Placental pericyte (primary cell): ENCODE measurements at places on chromosomes 13 and 19. TPM values are rescaled to one million over a fixed set of nuclear protein-coding genes. Genes with fewer than 3 reads are reported as not detected.

The NKG7 gene
- not detected in 2 replicates for total RNA-seq

The NUFIP1 gene
- total RNA-seq = 2.7 and 3.3 TPM in 2 replicates

The SYCN gene
- total RNA-seq = not detected in 2 replicates

The CNN1 gene
- 13.8 and 26.8 TPM in 2 replicates for total RNA-seq

The C19orf85 gene
- total RNA-seq = not detected in 2 replicates

The LILRA2 gene
- not detected in 2 replicates for total RNA-seq

The ZNF570 gene
- total RNA-seq = 6.3 and 8.4 TPM in 2 replicates

The C1QTNF9B gene
- not detected in 2 replicates for total RNA-seq

The NKPD1 gene
- under 0.01 and 0.29 TPM in 2 replicates for total RNA-seq

The DAND5 gene
- 0.14 TPM in 1 of 2 replicates, not detected in the other for total RNA-seq

The ZBTB32 gene
- total RNA-seq = not detected in 2 replicates

The ZNF567 gene
- total RNA-seq = 5.7 and 5.9 TPM in 2 replicates

The CCDC61 gene
- 3.9 and 11.3 TPM in 2 replicates for total RNA-seq

The FGF22 gene
- total RNA-seq = not detected in 2 replicates

The OBI1 gene
- 7.7 and 17.5 TPM in 2 replicates for total RNA-seq

The LRRC8E gene
- 2.6 and 5.3 TPM in 2 replicates for total RNA-seq

The CCDC70 gene
- not detected in 2 replicates for total RNA-seq

The IL17D gene
- 0.43 and 0.66 TPM in 2 replicates for total RNA-seq

The TNFSF11 gene
- total RNA-seq = 0.14 TPM in 1 of 2 replicates, not detected in the other

The OR7C1 gene
- total RNA-seq = not detected in 2 replicates

The CYP4F3 gene
- not detected in 2 replicates for total RNA-seq

The OPA3 gene
- total RNA-seq = 9.2 and 12.9 TPM in 2 replicates

The PTH2 gene
- total RNA-seq = not detected in 2 replicates

The NTN5 gene
- total RNA-seq = not detected in 2 replicates

The ZNF296 gene
- total RNA-seq = 0.57 TPM in 1 of 2 replicates, not detected in the other

The ZNF799 gene
- 1.1 and 2.0 TPM in 2 replicates for total RNA-seq

The TMEM150B gene
- not detected in 2 replicates for total RNA-seq

The GNG7 gene
- total RNA-seq = 0.44 TPM in 1 of 2 replicates, not detected in the other
